ENCODE measurements at places on chromosomes 7 and 10. TPM values are rescaled to one million over a fixed set of nuclear protein-coding genes. Genes with fewer than 3 reads are reported as not detected.

POLR3A gene
- 22.1 TPM for total RNA-seq

SMARCD3 gene
- 5.9 TPM for total RNA-seq

CUZD1 gene
- 1.1 TPM for total RNA-seq

DNA sequence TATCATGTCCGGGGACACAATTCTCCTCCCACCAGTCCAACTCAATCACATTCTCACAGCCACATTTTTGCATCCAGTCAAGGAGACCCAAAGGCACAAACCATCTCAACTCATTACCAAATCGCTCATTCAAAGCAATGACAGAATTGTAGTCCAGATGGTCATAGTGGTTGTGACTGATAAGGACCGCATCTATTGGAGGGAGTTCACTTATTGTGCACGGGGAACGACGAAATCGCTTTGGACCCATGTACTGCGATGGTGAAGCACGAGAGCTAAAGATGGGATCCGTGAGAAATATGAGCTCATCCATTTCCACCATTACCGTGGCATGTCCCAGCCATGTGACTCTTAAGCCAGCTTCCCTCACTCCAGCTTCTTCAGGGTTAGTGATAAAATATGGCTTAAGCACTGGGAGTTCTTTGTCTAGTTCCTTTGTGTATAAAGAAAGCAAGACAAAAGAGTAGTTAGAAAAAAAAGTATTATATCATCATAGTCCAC is 29.1 kb downstream of the NAPEPLD start:
- DNase-seq, result no peak

Data from endothelial cell of umbilical vein (primary cell).